ENCODE measurements at places on chromosomes 2 and 18. TPM values are rescaled to one million over a fixed set of nuclear protein-coding genes. Genes with fewer than 3 reads are reported as not detected.

DDX1 gene
- 78.4 TPM for total RNA-seq

SLC19A3 gene
- total RNA-seq, result 0.17 TPM

REG3G gene
- total RNA-seq, result not detected

- peak; percentile 27 for DNase-seq
These were observed 61.5 kb downstream of the TANC1 start for GRCh38 chr2:159029936-159030335.

- no peak for DNase-seq
These were observed 17.0 kb upstream of the UGT1A8 start for GRCh38 chr2:233600386-233600785.
